Right hindlimb (tissue), 1 donor: ENCODE measurements at places on chromosomes 7 and 10.

- no peak for DNase-seq
These were observed 468.7 kb upstream of the C7orf33 start for GRCh38 chr7:148121847-148122246.

DNA sequence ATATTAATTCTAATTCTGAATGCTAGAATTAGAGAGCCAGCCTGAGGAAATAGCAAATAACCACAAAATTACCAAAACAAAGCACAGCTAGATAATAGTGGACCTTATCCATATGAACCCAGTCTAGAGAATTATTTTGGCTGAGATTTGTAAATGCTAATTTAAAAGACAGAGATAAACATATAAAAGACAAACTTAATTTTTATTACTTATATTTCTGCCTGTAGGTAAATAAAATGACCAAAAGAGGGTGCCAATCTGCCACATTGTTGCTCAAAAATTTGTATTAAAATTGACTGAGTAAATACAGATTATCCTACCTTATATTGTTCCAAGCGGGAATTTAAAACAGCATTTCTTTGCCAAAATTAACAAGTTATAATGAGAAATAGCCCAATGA lies 20.2 kb downstream of the RTKN2 start:
- DNase-seq, result no peak

GRCh38 chr7:44700322-44700721 lies 48.3 kb upstream of the ZMIZ2 start:
- DNase-seq, result no peak

DNA sequence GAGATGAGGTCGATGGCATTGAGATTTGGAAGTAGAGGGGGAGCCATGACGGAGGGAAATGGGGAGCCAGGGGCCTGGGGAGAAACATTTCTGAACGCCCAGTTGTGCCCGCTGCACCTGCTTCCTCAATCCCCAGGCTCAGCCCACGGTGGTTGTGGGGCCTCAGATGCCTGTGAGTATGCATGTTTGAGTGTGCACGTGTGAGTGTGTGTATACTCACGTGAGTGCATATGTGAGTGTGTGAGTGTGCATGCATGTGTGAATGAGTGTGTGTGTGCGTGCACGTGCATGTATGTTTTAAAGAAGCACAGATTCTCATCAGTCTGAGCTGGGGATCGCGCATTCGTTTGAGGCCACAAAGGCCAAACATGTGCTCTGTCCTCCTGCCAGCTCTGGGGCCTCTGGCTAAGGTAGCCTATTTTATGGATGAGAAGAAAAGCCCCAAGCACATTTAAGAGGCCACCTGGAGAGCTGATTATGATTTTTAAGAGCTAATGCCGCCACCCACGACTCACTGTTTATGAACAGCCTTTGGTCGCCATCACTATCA lies 154.8 kb downstream of the ARHGAP12 start:
- peak; percentile 63 for DNase-seq

GRCh38 chr7:76997381-76998284 lies 34.5 kb downstream of the SPDYE17 start:
- DNase-seq, result peak; percentile 24

- no peak for DNase-seq
These were observed 17.4 kb downstream of the TES start for GRCh38 chr7:116227678-116228239.

GRCh38 chr10:75403144-75403938 lies 1.8 kb upstream of the ZNF503 start:
- DNase-seq, result peak; percentile 73

DNA sequence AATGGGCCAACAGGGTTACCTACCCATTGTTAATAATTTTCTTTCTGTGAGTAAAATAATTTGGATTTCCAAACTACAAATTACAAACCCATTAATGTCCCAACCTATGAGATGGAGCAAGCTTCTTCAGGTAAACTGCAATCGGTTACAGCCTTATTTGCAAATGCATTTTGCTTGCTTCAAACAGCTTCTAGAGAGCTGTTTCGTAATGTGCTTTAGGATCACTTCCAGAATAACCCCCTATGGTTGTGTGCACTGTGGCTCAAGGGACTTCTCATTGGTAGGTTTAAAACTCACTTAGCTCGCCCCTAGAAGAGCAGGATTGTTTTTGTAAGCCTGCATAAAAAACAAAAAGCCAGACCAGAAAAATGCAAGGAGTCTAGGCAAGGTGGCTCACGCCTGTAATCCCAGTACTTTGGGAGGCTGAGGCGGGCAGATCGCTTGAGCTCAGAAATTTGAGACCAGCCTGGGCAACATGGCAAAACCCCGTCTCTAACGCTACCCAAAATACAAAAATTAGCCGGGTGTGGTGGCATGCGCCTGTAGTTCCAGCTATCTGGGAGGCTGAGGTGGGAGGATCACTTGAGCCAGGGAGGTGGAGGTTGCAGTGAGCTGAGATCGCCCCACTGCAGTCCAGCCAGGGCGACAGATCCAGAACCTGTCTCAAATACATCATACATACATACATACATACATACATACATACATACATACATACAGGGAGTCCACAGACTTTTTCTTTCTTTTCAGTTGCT lies 3.3 kb upstream of the MAP3K8 start:
- no peak for DNase-seq

DNA sequence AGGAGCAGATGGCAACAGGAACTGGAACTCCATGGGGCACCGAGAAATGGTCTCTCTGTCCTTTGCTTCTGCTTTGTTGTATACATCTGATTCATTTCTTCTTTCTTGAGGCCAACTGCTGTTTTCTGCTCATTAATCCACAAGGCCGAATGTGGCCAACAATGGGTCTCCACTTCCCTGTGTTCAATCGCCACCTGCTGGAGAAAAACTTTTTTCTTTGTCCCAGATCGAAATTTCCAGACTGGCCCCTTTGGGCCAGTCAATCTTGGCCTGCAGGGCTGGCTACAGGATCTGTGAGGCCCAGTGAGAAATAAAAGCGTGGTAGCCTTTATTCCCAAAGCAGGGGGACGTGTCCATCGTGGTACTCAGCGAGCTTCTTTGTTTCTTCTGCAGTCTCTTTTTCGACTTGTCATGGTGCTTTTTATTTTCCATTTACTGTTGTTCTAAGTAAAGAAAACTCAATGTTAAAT lies 58.8 kb downstream of the PARP12 start:
- no peak for DNase-seq

GRCh38 chr7:34756025-34756437 lies 98.0 kb downstream of the NPSR1 start:
- DNase-seq, result no peak

GRCh38 chr10:74612195-74612594 lies 214.2 kb upstream of the KAT6B start:
- no peak for DNase-seq

DNA sequence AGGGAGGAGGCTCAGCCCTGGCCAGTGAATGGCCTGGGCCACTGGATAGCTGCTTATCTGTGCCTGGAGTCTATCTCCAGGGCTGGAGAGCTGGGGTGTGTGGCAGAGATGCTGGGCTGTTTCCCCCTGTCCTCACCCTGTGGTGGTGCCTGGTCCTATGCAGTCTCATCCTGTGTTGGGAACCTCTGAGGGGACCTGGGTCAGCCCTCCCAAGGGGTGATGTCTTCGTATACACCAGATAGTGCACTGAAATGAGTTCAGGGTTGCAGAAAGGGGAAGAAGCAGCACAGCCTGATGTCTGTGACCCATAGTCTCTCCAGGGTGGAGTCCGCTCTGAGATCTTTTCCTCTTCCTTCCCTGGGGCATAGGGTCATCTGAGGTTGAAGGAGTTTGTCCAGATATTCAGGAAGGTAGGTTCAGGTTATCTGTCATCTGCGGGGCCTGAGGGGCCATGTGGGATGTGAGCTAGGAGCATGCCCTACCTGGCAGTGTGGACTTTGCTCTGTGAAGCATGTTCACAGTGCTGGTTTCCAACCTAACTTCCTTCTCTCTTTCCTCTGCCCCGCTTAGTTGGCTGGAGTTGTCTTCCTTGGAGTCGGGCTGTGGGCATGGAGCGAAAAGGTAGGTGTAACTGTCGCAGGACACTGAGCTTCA lies 33.4 kb upstream of the SH2D4B start:
- no peak for DNase-seq

- DNase-seq, result no peak
These were observed 217.5 kb downstream of the SFMBT2 start for GRCh38 chr10:7193369-7193768.

DNA sequence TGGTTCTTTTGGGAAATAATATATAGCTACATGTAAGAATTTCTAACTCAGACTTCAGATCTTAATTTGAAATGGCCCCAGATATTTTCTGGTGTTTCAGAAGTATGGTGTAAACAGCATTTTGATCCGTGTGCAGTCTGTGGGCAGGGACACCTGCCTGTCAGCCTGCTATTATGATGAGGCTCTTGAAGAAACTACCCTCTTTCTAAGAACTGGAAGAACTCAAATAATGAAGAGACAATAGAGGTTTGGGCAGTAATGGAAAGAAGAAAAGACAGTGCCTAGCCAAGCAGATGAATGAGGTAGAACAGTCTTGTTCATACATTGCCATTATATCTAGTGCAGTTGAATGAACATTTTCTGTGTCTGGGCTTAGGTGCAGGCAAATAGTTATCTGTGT lies 256.6 kb downstream of the ARHGAP21 start:
- no peak for DNase-seq

DNA sequence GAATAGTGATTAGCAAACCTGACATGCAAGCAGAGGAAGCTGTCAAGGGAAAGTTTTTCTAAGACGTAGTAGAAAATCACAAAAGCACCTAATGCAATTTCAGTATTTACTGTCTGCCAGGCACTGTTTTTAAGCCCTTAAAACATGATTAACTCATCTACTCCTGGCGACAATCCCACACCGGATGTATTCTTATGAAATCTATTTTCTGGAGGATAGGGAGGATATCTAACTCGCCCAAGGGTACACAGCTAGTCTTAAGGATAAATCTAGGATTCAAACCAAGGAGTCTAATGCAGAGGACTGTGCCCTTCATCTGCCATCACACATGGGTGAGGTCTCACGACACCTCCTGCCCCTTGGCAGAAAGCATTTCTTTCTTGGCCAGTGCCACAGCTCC lies 47.8 kb upstream of the FIGNL1 start:
- no peak for DNase-seq

DNA sequence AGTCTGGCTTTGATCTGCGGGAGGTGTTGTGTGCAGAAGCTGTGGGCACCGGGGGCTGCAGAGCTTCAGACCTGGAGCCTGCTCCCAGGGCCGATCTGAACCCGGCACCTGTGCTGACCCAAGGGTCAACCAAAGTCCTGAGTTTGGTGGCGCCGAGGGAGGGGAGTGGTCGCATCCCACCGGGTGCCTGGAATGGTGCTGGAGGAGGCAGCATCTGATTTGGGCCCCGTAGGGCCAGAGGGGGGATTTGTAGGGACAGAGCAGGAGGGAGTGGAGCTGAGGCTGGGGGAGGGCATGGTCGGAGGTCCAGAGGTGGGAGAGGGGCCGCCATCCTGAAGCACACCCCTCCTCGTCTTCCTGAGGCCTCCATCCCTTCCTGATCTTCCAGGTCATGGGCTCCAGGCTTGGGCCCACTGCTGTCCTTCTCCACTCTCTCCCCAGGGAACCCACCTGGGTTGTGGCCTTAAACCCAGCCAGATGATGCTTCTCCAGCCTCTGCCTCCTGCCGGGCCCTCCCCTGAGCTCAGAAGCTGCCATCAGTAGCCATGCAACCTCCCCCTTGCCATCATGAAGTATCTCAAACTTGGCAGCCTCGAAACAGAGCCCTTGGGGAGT lies 112.9 kb downstream of the LHPP start:
- no peak for DNase-seq

GRCh38 chr7:117048882-117049281 lies 95.6 kb downstream of the ST7 start:
- no peak for DNase-seq
